NCI-H1436 treated with DMSO at 0.1 percent for 48 hours (cell line): ENCODE measurements at places on chromosomes 3 and 15.

DNA sequence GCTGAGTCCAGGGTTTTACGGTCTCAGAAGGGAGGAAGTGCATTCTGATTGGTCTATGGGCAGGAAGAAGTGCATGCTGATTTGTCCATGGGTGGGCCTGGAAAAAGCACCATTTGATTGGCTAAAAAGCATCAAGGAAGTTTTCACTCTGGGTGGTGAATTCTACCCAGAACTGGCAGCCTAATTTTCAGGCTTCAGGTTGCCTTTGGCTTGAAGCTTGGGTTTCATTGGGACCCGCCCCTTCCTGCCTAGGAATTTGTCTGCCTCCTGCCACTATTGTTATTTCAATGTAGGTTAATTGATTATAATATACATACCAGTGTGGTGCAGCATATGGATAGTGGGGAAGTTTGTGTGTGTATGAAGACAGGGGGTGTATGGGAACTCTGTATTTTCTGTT, 1355.9 kb downstream of the SI start:
- no peak for DNase-seq

GRCh38 chr3:52444860-52445793, at the start of gene SEMA3G:
SEMA3G (minus strand) TSS chr3:52445103; CDS start chr3:52445027, 76 bp downstream.
- no peak for DNase-seq

DNA sequence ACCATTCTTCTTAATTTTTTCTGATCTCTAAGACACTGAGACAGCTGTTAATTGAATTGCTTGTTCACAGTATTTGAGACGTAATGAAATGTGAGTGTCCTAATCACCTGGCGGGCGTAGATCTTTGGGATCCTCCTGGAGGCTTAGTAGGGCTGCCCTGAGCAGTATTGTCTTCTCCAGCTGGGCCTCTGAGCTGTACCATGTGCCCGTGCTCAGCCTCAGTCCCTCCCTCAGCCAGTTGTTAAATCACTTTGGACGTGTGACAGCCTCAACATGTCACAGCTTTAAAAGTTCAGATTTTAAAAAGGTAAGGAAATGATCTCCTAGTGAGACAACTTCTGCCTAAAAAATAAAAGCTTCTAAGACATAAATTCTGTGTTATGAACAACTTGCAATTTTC, 35.5 kb downstream of the IGF1R start:
- no peak for DNase-seq

GRCh38 chr3:64815789-64816188, 128.0 kb upstream of the ADAMTS9 start:
- DNase-seq: no peak

DNA sequence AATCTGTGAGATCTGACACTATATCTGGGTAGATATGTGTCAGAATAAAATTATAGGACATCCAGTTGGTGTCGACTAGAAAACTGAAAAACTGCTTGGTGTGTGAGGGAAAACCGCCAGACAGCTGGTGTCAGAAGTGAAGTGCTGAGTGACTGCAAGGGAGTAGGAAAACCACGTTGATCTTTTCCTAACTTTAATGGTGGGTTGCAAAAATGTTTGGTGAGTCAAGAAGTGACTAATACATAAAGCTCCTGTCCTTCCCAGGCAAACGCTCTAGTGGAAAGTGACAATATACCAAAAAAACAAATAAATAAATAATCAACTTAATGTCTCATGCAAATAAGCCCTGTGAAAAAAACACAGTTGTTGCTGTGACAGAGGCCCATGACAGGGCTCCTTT, 7.3 kb upstream of the CD96 start:
- no peak for DNase-seq

DNA sequence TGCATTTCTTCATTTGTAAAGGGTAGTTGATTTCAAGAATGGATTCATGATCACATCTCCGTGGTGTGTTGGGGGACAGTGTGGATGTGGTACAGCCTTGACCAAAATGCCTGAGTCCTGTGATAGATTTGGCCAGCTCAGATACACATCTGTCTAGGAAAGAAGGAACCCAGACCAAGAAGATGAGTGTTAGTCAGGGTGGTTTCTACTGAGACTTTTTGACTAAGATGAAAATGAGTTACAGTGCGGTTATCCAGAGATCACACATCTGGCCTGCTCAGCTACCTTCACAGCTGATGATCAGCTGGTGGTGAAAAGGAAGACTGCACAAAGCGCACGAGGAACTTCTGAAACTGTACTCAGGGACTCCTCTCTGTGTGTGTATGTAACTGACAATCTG, 68.0 kb downstream of the FNDC3B start:
- DNase-seq: no peak

DNA sequence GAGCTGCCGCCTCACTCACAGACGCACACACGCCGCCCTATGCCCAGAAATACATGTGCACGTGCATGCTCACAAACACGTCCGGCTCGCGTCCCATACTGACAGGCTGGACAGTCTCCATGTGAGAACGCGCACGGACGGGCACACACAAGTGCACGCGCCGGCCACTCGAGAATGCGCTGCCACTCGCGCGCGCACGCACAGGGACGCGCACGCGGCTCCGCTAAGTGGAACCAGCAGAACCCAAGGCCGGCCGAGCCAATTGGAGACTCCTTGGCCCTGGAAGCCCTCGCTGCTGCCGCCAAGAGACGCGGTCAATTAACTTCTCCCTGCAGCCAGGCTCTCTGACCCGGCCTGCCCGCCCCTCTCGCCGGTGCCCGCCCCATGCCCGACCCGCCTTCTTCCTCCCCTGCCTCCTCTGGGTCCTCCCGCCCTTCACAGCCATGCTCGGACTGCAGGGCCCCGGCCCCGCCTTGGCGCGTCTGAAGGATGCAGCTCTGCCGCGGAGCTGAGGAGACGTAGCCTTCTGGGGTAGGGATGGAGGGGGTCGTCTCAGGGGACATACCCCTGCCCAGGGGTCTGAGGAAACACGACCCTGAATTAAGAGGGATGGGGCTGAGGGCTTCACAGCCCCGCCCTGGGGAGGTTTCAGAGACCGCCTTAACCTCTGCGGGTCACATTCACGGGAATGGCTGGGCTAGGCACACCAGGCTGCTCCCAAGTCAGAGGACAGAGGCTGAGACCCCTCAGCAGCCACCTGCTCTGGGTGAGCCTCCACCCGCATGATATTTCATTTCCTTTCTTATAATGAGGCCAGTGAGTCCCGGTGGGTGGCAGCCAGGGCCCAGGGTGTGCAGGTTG, 15.0 kb downstream of the PTH1R start:
- DNase-seq: no peak

DNA sequence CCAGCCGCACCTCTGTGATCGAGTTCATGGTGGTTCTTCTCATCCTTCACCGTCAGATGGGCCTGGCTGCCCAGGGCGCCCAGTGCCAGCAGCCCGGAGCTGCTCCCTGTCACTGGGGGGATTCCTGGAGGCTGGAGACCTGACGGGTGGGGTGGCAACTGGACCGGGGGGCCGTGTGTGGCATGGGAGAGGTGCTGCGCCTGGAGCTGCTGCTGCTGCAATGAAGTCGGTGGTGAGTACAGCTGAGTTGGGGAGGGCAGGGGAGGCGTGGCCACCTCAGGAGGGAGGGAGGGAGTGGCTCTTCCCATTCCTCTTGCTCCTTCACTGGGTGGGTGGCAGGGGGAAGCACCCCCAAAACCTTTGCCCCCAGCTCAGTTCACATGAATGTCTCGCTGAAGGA, 31.7 kb downstream of the TLE3 start:
- DNase-seq: no peak

DNA sequence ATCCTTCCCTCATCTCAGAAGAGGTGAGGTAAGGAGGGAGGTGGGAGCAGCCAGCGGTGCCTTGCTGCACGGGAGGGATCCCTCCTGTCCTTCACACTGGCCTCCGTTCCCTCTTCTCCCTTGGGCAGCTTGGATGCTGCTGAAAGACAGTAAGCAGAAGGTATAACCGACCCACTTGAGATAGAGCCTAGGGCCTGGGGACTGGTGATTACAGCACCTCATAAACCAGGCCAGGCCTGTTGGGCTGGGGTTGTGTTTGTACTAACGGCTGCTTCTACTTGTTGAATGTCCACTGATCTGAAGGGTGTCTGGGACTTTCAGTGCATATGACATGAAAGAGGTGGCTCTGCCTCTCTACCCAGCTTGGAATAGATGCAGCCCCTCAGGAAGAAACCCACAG, 25.0 kb downstream of the SEMA6D start:
- no peak for DNase-seq

GRCh38 chr3:192039593-192039992, 578.6 kb downstream of the PYDC2 start:
- no peak for DNase-seq

- no peak for DNase-seq
Measured at GRCh38 chr3:194983121-194983520, 287.8 kb downstream of the XXYLT1 start.

DNA sequence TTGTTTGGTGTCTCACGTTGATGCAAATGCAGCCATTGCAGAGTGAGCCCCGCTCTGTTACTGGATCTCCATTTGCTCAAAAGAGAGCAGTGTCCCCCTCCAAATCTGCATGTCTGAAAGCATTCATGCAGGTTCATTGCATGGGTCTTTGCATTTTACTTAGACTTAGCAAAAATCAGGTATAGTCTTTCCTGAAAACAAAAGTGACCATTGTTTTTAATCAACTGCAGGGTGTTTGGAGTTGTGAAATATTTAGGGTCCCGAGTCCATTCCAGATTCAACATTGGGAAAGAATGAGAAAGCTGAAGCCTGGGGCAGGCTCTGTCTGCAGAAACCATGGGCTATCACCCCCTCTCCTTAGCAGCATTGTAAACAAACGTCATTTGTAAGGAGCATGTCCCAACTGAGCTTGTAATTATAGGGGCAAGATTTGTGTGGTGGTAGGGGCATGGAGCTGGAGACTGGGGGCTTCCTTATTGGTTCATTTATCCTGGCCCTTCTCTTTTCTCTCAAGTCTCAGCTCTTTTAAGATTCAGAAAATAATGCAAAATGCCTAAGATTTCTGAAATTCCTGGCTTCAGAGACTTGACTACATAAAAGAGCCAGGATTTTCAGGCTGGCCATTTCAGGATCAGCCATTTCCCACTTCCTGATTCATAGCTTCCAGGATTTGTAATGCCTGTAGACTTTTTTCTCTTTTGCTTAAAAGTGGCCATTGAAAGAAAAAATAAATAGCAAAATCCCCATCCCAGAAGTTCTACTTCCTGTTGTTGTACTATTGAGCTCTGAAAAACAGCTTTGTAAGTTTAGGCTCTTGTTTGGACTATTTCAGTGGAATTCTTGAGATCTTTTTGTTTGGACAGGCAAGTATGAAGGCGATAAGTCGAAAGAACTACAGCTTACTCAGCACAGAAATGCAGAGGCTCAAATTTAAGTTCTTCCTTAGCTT, 23.0 kb downstream of the IGF1R start:
- no peak for DNase-seq

DNA sequence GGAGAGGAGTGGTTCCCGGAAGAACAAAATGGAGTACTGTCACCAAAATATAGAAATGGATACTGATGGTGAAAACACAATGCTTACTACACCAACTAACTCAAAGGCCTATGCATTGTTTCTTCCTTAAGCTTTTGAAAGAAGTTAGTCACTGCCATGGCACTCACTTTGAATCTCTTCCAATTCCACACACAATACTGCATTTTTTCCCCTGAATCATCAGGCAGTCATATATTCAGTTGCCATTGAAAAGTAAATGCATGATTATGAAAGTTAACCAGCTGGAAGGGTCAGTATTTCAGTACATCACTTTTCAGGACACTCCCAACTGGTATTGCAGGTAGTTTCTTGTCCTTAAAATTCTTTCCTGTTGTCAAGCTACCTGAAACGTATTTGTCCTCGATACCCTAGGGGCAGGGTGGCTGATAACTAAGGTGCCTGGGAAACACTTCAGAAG, 9.0 kb upstream of the LRRFIP2 start:
- no peak for DNase-seq

- no peak for DNase-seq
Measured at GRCh38 chr3:191246630-191247029, 47.6 kb downstream of the OSTN start.

DNA sequence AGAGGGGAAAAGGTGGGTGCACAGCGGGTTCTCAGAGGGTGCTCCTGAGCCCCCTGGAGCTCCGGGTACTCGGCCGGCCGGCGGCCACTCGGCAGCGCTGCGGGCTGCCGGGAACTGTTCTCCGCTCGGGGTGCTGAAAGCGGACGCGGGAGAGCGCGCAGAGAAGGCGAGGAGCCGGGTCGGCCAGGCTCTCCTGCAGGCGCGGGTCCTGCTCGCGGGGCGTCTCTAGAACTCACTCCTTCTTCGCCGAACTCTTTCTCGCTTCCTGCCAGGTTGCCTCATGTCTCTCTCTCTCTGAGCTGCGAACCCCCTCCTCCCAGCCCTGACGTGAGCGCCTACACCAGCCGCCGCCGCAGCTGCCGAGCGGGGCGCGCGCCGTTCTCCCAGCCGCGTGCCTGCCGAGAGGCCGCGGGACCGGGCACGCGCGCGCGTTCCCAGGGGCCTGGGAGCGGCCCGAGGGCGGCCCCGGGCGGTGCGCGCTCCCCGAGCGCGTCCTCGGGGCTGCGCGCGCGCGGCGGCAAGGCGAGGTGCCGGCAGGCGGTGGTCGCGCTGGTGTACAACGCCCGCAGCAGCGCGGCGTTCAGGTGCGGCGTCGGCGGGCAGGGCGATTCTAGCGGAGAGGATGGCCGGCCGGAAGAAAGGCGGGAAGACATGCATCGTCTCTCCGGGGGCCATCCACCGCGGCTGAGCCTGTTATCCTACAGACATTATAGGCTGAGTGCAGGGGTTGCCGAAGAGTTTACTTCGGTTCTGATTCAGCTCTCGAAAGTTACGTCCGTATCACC, at the start of gene PEX5L:
Gene PEX5L, minus strand, starts transcription at position 267 of the 785 bp plus-strand sequence. CDS start 338 bp downstream, outside the sequence.
- DNase-seq: peak; percentile 31

DNA sequence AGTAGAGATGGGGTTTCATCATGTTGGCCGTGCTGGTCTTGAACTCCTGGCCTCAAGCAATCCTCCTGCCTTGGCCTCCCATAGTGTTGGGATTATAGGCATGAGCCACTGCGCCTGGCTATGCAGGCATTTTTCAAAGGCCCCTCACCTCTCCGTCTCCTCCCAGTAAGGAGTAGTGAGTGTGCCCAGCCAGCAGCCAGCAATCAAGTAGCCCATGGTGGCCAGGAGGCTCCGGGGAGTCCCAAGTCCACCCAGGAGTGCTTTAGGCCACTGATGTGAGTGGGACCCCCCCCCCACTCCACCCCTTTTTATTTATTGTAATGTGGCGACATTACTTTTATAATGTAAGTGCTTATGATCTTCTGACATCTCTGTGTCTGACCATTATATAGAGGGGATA, 8.1 kb downstream of the ISG20 start:
- no peak for DNase-seq

DNA sequence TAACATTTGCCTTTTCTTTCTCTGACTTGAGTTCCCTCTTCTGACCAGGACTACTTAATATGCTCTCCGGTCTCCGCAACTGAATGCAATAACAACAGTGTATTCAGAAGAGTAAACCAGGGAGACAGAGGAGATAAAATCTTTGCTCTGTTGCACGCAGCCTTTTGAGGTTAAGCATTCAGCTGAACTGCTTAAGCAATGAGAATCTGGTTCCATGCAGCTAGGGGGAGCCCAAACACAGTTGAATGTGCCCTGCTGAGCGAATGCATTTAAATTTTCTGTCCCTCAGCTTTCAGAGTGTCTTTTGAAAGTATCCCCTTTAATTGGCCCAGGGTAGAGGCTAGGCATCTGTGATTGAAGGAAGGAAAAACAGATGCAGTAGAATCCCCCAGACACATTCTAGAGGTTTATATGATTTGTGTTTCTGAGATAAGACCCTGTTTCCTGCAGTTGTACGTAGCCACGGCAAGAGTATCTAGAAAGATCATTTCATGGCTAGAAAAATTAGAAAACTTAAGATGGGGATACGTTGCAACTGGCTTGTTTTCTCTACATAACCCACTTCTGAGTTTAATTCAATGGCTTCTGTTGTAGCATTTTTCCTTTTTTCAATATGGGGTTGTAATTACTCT, 309.6 kb downstream of the TUSC7 start:
- DNase-seq: peak; percentile 63

GRCh38 chr3:47932421-47932820, 83.8 kb downstream of the MAP4 start:
- no peak for DNase-seq
